ENCODE measurements at places on chromosomes 13 and 19. TPM values are rescaled to one million over a fixed set of nuclear protein-coding genes. Genes with fewer than 3 reads are reported as not detected.

DNA sequence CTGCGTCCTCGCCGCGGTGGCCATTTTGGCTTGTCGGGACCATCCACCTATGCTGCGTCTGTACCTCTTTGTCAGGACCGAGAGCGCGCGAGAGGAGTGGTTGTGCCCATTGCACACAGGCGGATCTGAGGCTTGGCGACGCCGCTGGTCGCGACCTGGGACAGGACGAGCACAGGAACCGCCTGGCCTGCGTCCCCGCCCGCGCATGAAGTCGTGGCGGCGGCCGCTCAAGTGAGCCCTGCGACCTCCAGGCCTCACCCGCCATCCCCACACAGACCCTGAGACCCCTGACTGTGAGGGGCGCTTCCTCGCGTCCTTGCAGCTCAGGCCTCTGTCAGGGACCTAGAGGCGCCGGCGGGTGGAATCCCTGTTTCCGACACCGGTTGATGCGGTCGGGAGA, 16.8 kb downstream of the ZNF586 start:
- no peak for DNase-seq

GRCh38 chr19:15154002-15154612, 46.7 kb downstream of the NOTCH3 start:
- no peak for DNase-seq

DNA sequence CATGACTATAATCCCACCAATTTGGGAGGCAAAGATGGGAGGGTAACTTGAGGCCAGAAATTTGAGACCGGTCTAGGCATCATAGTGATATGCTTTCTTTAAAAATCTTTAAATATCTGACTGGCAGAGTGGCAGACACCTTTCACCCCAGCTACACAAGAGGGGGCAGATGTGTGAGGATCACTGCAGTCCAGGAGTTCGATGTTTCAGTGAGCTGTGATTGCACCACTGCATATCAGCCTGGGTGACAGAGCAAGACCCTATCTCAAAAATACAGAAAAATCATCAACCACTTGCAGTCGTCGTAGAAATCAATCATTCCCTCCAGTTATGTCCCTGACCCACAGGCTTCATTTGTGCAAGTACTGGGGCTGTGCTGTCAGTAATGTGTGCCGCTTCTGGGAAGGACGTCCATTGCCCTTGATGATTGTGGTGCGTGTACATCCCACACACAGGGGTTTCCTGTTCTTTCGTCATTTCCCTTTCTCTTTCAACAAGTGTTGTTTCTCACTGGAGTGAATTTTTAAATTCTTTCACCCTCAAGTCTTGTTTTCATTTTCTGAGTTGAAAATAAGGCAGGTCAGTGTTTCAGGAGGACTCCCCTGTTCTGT, 1.4 kb downstream of the LGALS14 start:
- no peak for DNase-seq

DNA sequence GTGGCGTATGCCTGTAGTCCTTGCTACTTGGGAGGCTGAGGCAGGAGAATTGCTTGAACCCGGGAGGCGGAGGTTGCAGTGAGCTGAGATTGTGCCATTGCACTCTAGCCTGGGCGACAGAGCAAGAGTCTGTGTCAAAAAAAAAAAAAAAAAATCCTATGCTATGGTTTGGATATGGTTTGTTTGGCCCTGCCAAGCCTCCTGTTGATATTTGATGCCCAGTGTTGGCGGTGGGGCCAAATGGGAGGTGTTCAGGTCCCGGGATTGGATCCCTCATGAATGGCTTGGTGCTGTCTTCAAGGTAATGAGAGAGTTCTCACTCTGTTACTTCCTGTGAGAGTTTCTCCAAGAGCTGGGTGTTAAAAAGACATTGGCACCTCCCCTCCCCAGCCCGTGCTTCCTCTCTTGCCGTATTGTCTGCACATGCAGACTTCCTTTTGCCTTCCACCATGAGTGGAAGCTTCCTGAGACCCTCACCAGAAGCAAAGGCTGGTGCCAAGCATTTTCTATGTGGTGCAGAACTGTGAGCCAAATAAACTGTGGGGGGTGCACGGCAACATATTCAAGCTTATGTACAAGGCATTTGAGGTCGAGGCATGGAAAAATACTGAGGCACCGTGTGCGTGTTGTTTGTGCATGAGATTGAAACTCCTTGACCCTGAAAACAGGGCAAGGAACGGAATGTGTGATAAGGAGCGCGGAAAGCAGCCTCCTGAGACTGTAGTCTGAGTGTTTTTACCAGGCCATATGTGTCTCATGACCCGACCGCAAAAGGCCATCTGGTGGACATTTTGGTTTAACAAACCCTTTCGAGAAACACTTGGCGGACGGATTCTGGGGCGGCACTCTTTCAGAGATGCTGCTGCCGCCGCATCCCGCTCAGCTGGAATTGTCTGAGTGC, 7.3 kb downstream of the SIGLEC9 start:
- DNase-seq: peak; percentile 9

GRCh38 chr13:30453727-30454126, 12.0 kb downstream of the HMGB1 start:
- peak; percentile 17 for DNase-seq

DNA sequence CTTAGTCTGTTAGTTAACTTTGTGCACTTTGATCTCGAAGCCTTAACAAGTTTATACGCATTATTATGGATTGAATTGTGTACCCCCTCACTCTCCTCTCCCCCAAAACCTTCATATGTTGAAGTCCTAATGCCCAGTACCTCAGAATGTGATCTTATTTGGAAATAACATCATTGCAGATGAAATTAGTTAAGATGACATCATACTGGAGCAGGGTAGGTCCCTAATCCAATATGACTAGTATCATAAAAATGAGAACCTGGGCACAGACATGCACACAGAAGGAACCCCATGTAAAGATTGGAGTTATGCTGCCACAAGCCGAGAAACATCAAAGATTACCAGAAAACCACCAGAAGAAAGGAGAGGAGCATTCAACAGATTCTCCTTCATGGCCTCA, 85.8 kb upstream of the TSC22D1 start:
- DNase-seq: no peak

GRCh38 chr19:18397242-18398202, at the start of gene LRRC25:
Gene LRRC25 (minus strand): TSS chr19:18397622. CDS start chr19:18396963, 659 bp downstream.
- DNase-seq: no peak

DNA sequence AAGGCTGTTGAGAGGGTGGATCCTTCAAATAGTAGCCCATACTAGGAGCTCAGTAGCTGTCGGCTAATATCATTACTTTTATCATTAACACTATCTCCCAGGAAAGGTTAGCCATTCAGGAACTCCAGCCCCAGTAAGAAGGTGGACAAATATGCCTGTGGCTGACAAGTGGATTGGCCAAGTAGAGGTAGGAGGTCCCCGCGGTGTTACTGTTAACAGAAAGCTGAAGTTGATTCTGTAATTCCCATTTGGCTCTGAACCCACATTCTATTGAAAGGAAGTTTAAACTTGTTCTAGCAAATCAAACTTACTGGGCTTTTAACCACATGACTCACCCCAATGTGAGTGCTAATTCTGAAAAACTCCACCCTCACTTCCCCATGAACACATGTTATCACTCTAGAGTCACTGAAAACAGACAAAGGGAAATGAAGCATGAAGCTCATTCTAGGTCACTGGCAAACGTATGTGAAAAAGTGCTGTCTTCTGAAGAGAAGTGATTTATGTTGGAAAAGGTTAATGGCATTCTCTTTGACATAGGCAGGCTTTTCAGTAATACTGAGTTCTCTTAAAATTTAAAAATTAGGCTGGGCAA, 273.5 kb downstream of the FGF14 start:
- peak; percentile 27 for DNase-seq

- DNase-seq: no peak
Observed at GRCh38 chr19:13665125-13665905, 99.0 kb upstream of the MRI1 start.

DNA sequence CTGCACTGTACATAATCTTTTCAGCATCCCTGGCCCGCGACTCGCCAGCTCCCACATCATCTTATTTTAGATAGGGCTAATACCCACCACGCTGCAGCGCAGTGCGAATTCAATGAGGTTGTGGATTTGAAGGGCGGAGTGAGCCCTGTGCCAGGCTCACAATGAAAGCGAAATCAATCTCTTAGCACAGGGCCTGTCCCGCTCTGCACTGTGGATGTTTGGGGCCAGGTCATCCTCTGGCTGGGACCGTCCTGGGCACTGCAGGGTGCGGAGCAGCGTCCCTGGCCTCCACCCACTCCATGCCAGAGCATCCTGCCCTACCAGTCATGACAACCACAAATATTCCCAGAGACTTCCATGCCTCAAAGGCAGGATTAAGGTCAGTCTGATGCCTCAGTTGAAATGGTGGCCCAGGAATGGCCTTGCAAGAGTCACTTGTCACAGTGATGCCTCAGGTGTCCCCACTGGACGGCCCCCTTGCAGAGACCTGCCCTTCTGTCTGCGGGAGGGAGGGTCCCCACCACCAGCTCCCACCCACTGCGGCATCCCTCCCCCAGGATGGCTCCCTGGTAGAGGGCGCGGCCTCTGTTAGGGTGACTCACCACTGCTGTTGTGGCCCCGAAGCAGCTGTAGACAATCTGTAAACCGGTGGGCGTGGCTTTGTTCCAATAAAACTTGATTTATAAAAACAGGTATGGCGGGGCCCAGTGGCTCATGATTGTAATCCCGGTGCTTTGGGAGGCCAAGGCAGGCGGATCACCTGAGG, 5.6 kb downstream of the UHRF1 start:
- DNase-seq: no peak

DNA sequence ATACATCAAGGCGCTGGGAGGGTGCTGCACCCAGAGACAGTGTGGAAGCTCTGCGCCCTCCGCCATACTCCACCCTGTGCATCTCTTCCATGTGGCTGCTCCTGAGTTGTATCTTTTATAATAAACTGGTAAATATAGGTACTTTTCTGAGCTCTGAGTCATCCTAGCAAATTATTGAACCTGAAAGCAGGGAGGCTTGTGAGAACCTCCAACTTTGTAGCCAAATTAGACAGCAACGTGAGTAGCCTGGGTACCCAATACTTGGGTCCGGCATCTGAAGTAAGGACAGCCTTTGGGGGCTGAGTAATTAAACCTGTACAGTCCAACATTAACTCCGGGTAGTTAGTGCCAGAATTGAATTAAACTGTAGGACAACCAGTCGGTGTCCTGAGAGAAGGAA, 57.4 kb downstream of the RUBCNL start:
- no peak for DNase-seq

Gene MEDAG
- 4.1 TPM for total RNA-seq

Gene CERS1
- 7.7 TPM for total RNA-seq
